CD4-positive, alpha-beta memory T cell (primary cell): ENCODE measurements at places on chromosomes 1 and 21. TPM values are rescaled to one million over a fixed set of nuclear protein-coding genes. Genes with fewer than 3 reads are reported as not detected.

The RGS18 gene
- 1.6 TPM for polyA plus RNA-seq

The FAAH gene
- polyA plus RNA-seq, result 2.0 TPM

The TMEM61 gene
- not detected for polyA plus RNA-seq

The NBPF1 gene
- 10.4 TPM for polyA plus RNA-seq

The SERPINC1 gene
- polyA plus RNA-seq, result not detected

The OR14K1 gene
- polyA plus RNA-seq, result not detected

The ID3 gene
- polyA plus RNA-seq, result 8.9 TPM

The SLC44A3 gene
- polyA plus RNA-seq, result 1.9 TPM

The ALPL gene
- not detected for polyA plus RNA-seq

The ARID1A gene
- polyA plus RNA-seq, result 30.4 TPM

The REN gene
- not detected for polyA plus RNA-seq

The TFF2 gene
- polyA plus RNA-seq, result not detected

The WDR64 gene
- 0.16 TPM for polyA plus RNA-seq

The GSTM5 gene
- polyA plus RNA-seq, result not detected

The PHGDH gene
- polyA plus RNA-seq, result 2.8 TPM

The FCGR2B gene
- 0.49 TPM for polyA plus RNA-seq

The NT5C1A gene
- not detected for polyA plus RNA-seq

The SKI gene
- polyA plus RNA-seq, result 0.86 TPM

The CASZ1 gene
- 1.9 TPM for polyA plus RNA-seq

The IFI44L gene
- 13.6 TPM for polyA plus RNA-seq

The TMPRSS15 gene
- not detected for polyA plus RNA-seq

The NBPF26 gene
- 4.1 TPM for polyA plus RNA-seq

The TMEM200B gene
- 0.24 TPM for polyA plus RNA-seq

The PLPP3 gene
- not detected for polyA plus RNA-seq

The YRDC gene
- 21.4 TPM for polyA plus RNA-seq

The IVL gene
- polyA plus RNA-seq, result not detected

The SETSIP gene
- not detected for polyA plus RNA-seq

The CAMK1G gene
- polyA plus RNA-seq, result not detected

The OR2L2 gene
- not detected for polyA plus RNA-seq

The MOV10 gene
- 43.6 TPM for polyA plus RNA-seq

The DUSP12 gene
- polyA plus RNA-seq, result 53.8 TPM

The SLAMF1 gene
- polyA plus RNA-seq, result 62.5 TPM

The RPE65 gene
- polyA plus RNA-seq, result not detected

The PADI2 gene
- not detected for polyA plus RNA-seq

The CYP2J2 gene
- 0.59 TPM for polyA plus RNA-seq

The AVPR1B gene
- polyA plus RNA-seq, result not detected

The PAX7 gene
- polyA plus RNA-seq, result not detected

The CFH gene
- 16.6 TPM for polyA plus RNA-seq

The TRIM67 gene
- not detected for polyA plus RNA-seq

The HRNR gene
- not detected for polyA plus RNA-seq

The PADI1 gene
- not detected for polyA plus RNA-seq

The LCE1D gene
- not detected for polyA plus RNA-seq

The LIN28A gene
- polyA plus RNA-seq, result not detected

The ITGB2 gene
- polyA plus RNA-seq, result 575 TPM

The GJA5 gene
- polyA plus RNA-seq, result not detected

The INTS11 gene
- polyA plus RNA-seq, result 71.3 TPM

The OR2L3 gene
- polyA plus RNA-seq, result not detected

The KIF2C gene
- 0.16 TPM for polyA plus RNA-seq

The ATP1A4 gene
- polyA plus RNA-seq, result not detected

The DNAJC6 gene
- polyA plus RNA-seq, result 0.78 TPM

The KRTAP19-1 gene
- not detected for polyA plus RNA-seq

The HSD11B1 gene
- 7.3 TPM for polyA plus RNA-seq

The S100A8 gene
- polyA plus RNA-seq, result 1.6 TPM

The CD34 gene
- polyA plus RNA-seq, result not detected

The DENND1B gene
- polyA plus RNA-seq, result 19.4 TPM

The RBP7 gene
- not detected for polyA plus RNA-seq

The VANGL2 gene
- polyA plus RNA-seq, result not detected

The AQP10 gene
- polyA plus RNA-seq, result not detected

The EFCAB14 gene
- polyA plus RNA-seq, result 117 TPM
